ENCODE measurements at places on chromosomes 12 and 14. TPM values are rescaled to one million over a fixed set of nuclear protein-coding genes. Genes with fewer than 3 reads are reported as not detected.

The SDSL gene
- polyA plus RNA-seq: 8.6 TPM

- DNase-seq: no peak
These were observed 156.2 kb upstream of the GZMB start for GRCh38 chr14:24790196-24790595.

GRCh38 chr14:24059841-24060388 lies 8.1 kb downstream of the CARMIL3 start:
- no peak for DNase-seq

DNA sequence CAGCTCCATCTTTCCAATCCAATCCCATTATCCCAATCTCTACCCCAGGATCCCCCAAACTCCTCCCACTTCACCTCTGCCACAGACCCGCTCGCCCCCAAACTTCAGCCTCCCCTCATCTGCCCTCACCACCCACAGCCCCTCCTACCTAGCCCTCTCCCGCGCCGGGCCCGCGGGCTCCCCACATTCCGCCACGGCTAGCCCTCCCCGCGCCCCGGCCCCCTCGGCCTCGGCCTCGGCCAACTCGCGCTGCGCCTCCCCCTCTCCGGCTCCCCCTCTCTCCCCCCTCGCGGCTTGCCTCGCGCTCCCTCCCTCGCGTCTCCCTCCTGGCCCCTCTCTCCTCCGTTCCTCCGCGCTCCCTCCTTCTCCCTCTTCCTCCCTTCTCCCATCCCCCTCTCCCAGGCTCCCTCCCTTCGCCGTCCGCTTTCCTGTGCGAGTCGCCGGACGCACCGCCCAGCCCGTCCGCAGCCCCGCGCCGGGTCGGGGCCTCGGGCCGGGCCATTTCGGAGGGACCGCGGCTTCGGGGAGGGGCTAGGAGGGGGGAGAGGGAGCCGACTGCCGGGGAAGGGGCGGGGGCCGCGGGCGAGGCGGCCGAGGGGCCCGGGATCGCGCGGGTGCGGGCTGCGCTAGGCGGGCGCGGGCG lies at the start of gene ATN1:
TSS of gene ATN1 (plus strand) at position 581 of the 643 bp plus-strand sequence. CDS start 6,043 bp downstream, outside the sequence.
- no peak for DNase-seq

DNA sequence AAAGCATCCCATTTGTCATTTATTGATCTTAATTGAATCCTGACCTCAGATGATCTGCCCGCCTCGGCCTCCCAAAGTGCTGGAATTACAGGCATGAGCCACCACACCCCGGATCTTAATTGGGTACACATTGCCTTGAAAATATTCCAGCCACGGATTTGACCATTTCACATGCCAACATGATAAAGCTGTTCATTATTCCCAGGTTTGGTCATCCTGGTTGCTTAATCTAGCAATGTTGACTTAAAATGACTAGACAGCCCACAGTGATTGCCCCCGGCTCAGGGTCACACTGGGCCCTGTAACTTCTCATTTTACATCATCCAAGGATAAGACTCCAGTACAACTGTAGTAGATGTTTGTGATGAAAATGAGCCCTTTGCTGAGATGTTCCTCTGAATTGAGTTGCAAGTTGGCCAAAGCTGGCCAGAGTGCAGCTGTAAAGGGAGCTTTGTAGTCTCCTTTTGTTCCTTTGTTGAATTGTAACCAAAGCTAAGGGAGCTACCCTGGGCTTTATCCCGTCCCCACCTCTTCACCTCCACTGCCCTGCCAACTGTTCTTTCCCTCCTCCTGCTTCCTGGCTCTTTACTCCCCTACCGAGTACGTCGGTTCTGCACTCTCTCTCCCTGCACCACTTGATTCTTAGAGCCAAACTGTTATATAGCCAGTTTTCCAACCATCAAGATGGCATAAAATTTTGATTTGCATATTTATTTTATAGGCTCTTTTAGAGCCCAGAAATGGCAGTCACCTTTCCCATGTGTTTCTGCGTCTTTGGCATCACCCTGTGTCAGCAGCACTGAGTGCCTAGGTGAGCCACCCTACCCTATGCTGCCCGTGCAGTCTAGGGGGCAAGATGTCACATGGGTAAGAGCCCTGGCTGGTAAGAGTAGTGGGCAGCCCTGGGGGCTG lies 141.3 kb upstream of the HIF1A start:
- DNase-seq: peak; percentile 99

- no peak for DNase-seq
These were observed 40.9 kb upstream of the TOMM20L start for GRCh38 chr14:58354808-58355207.

GRCh38 chr12:117015811-117016210 lies 83.4 kb downstream of the TESC start:
- DNase-seq: no peak

- DNase-seq: no peak
These were observed 113.5 kb upstream of the VASH1 start for GRCh38 chr14:76647697-76648298.

- DNase-seq: peak; percentile 38
These were observed 117.6 kb upstream of the RASSF8 start for GRCh38 chr12:25840678-25841465.

DNA sequence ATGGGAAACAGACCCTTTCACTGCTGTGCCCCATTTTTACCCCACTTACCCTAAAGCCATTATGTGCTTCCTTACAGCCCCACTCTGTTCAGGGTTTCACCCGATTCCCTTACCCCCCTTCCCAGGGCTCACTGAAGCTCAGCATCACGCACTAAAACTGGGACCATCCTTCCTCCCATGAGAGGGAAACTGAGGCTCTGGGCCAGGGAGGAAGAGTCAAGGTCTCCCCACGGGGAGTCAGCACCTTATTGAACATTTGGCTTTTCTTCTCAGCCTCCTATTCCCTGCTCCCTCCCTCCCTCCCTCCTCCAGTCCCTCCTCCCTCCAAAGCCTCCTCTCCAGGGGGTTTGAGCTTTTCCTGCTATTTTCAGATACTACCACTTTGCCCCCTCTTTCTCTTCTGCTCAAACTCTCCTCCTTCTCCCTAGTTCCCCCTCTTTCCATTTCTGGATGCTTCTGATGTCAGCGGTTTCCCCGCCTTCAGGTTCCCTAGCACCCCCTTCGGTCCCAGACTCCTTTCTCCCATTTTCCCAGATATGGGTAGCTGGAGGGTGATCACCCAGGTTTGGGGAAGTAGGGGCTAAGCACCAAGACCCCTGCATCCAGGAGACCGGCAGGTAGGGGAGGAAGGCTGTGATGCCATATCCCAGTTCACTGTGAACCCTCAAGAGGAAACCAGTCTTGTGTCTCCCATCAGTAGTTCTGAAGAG lies 960 bp downstream of the GPR162 start:
- no peak for DNase-seq

DNA sequence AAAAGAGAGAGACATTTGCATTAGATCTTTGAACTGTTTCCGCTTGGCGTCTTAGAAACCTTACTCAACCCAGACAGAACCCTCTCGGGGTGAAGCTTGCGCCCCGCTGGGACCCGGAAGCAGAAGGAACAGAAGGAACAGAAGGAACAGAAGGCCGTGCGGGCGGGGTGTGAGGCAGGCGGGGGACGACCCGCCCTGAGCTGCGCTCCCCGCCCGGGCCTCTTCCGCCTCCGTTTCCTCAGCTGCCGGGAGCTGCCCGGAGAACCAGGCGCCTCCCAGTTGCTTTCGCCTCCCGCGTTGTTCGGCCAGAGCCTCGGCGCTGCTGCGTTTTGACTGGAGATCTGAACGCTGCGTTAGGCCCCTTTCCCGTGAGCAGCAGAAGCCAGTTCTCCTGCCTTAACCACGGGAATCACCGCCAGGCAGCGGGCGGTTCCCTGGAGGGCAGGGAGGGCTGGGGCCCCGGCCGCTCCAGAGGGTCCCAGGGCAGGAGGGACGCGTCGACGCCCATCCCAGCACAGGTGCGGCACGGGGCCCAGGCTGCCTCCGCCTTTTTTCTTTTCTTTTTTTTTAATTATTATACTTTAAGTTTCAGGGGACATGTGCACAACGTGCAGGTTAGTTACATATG lies 19.3 kb upstream of the MMP17 start:
- no peak for DNase-seq

- DNase-seq: no peak
These were observed 107.1 kb upstream of the DIO3 start for GRCh38 chr14:101454229-101454628.

- DNase-seq: no peak
These were observed 41.2 kb downstream of the SLC38A1 start for GRCh38 chr12:46227616-46228015.

DNA sequence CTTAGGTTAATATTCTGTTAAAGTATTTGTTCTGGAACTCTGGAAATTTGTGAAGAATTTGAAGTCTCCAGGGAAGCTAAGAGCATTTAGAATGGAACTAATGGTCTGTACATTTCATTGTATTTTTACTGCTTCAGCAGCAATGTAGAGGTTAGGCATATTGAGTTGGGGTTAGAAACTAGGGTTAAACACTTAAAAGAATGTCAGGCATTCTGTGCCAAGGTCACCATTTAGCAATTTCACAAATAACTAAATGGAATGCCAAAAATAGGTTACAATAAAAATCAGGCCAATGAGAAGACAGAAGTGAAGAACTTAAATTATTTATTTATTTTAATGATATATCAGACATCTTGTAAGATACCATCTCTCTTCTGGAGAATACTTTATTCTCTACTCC lies 210.8 kb downstream of the C12orf50 start:
- no peak for DNase-seq

The ASCL4 gene
- polyA plus RNA-seq: not detected

The UBE2N gene
- 184 TPM for polyA plus RNA-seq

The AGAP2 gene
- polyA plus RNA-seq: 0.04 TPM

The RIMBP2 gene
- polyA plus RNA-seq: not detected

The GLI1 gene
- 5.9 TPM for polyA plus RNA-seq

GRCh38 chr14:24312736-24313507 lies 1.6 kb downstream of the LTB4R start:
- DNase-seq: no peak

The IGF1 gene
- 2.4 TPM for polyA plus RNA-seq

- DNase-seq: no peak
These were observed 1.7 kb downstream of the ATF7 start for GRCh38 chr12:53624458-53624857.

The NCOR2 gene
- 8.3 TPM for polyA plus RNA-seq

DNA sequence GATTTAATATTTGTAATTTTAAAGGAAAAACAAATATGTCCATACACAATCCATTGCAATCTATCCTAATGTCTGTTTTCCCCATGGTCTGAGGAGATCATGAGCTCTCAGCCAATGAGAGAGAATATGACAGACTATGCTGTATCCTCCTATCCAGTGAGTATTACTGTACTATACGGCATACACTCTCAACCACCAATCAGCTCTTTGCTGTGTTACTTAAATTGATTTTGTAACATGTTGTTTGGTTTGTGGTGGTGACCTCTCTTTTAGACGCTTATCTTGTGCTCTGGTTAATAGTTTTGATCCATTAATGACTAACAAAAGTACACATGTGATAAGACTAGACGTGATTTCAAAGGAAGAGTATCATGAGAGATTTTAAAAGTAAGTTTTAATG lies 231.5 kb upstream of the FOXN3 start:
- no peak for DNase-seq

GRCh38 chr14:75226755-75227544 lies 50.5 kb upstream of the TMED10 start:
- no peak for DNase-seq

DNA sequence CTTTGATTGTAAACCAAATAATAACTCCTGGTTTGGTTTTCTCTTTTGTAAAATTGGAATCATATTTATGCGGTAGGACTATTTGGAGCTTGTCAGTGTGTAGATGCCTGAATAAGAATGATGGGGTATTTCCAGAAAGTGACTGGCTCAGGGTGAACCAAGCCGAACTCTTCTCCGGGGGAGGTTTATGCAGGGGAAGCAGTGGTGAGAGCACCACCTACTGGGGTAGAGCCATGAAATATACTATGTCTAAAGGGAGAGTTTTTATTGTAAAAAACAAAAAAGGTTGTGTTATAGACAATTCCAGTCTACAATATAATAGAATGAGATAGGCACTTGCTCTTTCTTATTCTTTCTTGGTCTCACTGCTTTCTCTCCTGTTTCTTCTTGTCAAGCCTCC lies 222.9 kb upstream of the SLC16A7 start:
- DNase-seq: no peak

DNA sequence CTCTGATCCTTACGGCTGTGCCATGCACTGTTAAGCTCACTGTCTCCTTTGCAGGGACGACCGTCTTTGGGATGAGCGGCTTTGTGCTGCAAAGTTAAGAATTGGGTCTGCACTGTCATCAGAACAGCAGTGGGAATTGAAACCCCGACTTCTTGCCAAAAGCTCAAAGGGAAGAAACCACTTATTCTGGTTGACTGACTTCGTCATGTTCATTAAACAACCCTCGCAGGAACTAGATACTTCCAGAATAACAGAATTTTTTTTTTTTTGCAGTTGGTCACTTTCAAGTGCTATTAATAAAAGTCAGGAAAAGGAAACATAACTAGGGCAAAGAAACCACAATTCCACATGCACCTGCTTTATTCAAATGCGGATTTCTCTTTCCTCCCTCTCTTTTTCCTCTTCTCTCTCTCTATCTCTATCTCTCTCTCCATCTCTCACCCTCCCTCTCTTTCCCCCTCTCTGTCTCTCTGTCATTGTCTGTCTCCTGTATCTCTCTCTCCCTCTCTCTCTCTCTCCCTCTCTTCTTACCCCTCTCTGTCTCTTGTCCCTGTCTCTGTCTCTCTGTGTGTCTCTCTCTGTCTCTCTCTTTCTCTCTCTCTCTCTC lies 12.3 kb upstream of the GLT1D1 start:
- DNase-seq: no peak

- DNase-seq: no peak
These were observed 646.9 kb upstream of the TMEM132C start for GRCh38 chr12:127619869-127620734.

DNA sequence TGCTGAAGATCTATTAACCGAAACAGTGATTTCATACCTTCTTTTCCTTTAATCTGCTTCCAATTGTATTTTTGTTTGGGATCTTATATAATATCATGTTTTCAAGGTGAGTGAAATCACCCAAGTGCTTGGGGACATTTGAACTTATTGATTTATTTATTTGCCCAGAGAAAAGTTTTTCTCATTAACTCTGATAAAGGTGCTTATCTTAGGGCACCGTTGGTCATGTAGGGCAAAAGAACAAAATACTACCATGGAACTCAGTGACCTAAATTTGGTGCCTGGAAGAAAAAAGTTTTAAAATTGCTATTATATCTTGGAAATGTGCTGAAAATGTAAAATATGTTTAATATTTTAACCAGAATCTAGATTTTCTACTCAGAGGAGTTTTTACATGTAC lies 207.4 kb upstream of the NPAS3 start:
- no peak for DNase-seq

DNA sequence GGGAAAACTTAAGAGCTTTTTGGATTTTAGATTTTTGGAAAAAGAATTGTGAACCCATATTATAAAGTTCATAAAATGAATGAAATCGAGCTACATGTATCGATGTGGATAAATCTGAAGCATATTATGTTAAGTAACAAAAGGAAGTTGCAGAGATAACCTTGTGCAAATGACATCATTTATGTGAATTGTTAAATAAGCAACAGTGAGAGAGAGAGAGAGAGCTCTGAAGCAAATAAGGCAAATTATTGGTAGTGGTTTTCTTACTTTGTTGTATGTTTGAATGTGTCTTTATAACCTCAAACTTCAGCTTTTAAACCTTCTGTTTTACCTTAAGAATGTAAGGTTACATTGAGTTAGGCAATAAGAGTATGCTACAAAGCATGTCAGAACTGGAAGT lies 78.8 kb downstream of the ERC1 start:
- DNase-seq: no peak

Measured in BJ (cell line).